HFFc6 (cell line): ENCODE measurements at places on chromosomes 7 and 10. TPM values are rescaled to one million over a fixed set of nuclear protein-coding genes. Genes with fewer than 3 reads are reported as not detected.

Gene LDB1
- 57.9 to 62.4 TPM (median 61.5 TPM) in 3 replicates for total RNA-seq

Gene GJC3
- not detected in 3 replicates for total RNA-seq

Gene BEND7
- total RNA-seq, result 0.13 to 2.0 TPM (median 1.4 TPM) in 3 replicates

Gene C10orf62
- not detected in 3 replicates for total RNA-seq

Gene BLVRA
- 28.4 to 38.7 TPM (median 30.6 TPM) in 3 replicates for total RNA-seq

Gene SEMA3D
- total RNA-seq, result 11.9 to 22.4 TPM (median 20.5 TPM) in 3 replicates
